Transverse colon (tissue), 4 donors: ENCODE measurements at places on chromosomes 13 and 19.

GRCh38 chr13:92734068-92734467 lies 492.5 kb upstream of the GPC6 start:
- DNase-seq, result no peak

- DNase-seq, result no peak
Observed at GRCh38 chr13:20709782-20710181, 6.3 kb downstream of the IL17D start.

- no peak for DNase-seq
Observed at GRCh38 chr13:36453516-36453915, 21.2 kb downstream of the CCNA1 start.

- no peak for DNase-seq
Observed at GRCh38 chr19:6250024-6250615, 29.7 kb downstream of the MLLT1 start.

GRCh38 chr13:95150555-95150954 lies 150.7 kb downstream of the ABCC4 start:
- no peak for DNase-seq

DNA sequence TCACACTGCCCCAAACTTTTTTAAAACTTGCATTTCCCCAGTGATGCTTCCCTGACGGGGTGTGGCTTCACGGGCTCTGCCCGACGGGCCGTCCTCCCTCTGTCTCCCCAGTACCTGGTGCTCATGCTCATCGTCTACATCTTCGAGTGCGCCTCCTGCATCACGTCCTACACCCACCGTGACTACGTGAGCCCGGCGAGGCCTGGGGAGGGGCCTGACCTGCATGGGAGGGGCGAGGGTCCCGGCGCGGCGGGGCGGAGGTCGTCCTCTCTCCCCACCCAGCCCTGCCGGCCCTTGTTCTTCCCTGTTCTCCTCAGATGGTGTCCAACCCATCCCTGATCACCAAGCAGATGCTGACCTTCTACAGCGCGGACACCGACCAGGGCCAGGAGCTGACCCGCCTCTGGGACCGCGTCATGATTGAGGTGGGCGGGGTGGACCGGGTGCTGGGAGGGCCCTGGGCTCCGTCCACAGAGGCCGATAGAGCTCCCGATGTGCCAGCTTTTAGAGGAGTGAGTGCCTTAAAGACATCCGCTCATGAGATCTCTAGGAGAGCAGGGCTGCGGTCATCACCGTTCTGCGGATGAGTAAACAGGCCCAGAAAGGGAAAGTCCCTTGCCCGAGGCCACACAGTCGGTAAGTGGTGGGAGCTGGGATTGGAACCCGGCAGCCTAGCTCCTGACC lies 6.9 kb downstream of the UPK1A start:
- peak; percentile 35 for DNase-seq

GRCh38 chr13:45833663-45834375 lies 17.7 kb downstream of the SIAH3 start:
- no peak for DNase-seq
